SJCRH30 (cell line): ENCODE measurements at places on chromosomes 1 and 21.

DNA sequence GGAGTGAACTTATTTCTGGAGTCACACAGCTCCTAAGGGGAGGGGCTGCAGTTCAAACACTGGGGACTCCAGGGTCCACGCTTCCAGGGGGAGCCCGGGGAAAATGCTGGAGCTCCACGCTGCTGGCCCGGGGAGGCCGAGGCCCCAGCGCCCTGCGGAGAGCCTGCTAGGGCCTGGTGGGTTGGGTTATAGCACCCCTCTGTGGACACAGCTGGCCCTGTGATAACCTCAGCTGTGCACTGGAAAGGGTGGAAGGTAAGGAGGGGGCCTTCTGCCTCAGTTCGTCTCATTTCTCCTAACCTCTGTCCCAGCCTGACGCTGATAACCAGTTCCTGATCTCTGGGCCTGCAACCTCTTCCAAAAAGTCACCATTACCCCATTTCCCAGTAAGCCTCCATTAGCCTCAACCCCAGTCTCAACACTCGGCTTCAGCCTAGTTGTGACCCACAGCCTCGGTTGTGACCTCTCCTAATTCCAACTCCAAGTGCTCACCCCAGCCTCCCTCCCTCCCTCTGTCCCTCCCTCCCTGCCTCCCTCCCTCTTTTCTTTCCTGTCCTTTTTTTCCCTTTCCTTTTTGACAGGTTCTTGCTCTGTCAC, 7.1 kb downstream of the NBL1 start:
- peak; percentile 70 for DNase-seq

GRCh38 chr21:30580132-30580531, 10.1 kb downstream of the KRTAP22-2 start:
- no peak for DNase-seq

DNA sequence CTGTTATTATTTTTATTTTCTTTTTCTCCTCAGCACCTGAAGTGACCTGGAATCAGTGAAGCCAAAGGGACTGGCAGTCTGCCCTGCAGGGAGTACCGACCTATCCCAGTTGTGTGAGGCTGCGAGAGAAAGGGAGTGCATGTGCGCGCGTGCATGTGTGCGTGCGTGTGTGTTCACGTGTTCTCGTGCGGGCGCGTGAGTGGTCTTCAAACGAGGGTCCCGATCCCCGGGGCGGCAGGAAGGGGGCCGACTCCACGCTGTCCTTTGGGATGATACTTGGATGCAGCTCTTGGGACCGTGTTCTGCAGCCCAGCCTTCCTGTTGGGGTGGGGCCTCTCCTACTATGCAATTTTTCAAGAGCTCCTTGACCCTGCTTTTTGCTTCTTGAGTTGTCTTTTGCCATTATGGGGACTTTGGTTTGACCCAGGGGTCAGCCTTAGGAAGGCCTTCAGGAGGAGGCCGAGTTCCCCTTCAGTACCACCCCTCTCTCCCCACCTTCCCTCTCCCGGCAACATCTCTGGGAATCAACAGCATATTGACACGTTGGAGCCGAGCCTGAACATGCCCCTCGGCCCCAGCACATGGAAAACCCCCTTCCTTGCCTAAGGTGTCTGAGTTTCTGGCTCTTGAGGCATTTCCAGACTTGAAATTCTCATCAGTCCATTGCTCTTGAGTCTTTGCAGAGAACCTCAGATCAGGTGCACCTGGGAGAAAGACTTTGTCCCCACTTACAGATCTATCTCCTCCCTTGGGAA, 123.3 kb downstream of the PRDM2 start:
- no peak for DNase-seq

DNA sequence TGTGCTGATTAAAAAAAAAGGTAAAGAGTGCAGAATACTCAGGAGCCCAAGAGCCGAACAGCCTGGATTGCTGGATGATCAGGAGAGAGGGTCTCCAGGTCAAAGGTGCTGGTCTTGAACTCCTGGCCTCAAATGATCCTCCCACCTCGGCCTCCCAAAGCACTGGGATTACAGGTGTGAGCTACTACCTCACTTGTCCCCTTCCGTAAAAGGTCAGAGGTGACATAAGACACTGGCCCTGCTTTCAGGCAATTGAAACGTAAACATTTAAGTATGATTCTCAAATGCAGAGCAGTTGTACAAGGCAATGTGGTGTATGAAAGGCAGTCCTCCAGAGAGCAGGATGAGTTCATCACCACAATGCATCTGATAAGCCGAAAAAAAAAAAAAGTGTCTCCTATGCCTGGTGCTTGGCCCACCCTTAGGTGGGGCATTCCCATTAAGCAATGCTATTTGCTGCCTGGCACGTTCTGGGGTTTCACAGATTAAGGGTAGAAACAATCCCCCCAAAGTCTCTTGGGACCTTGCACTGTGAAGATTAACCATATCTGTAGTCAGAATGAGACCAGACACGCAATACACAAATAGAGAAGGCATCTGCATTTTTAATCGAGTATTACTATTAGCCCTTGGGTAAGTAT, 47.7 kb downstream of the PARP1 start:
- no peak for DNase-seq

GRCh38 chr1:13812456-13813397, 112.7 kb downstream of the PRDM2 start:
- no peak for DNase-seq

DNA sequence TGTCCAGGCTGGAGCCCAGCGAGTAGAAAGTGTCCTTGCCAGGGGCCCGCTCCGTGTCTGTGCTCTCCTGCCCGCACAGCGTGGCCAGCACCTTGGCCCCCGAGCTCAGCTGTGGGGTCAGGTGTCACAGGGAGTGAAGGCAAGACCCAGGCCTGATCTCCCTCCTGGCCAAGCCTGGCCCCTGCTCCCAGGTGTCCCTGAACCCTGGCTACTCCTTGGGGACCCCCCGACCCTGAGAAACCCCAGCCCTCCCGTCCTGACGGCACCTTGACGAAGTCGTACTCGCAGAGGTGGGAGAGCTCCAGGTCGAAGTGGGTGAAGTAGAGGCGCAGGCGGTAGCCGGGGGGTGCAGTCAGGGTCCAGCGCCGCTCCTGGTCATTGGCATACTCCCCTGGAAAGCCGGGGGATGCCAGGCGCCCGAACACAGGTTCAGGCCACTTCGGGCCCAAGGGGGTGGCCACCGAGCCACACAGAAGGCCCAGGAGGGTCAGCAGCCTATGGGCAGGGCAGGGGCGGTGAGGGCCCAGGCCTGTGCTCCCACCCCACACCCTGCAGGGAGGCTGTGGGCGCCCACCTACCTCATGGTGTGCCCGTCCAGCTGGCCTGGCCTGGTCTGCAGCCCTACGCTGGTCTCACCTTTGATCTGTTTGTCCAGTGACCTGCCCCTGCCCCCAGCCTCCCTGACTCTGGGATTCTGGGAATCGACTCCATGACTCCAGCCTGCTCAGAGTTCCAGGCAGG, at the start of gene MASP2:
TSS of gene MASP2 (minus strand) at position 615 of the 741 bp plus-strand sequence. CDS start at position 583, 32 bp downstream.
- no peak for DNase-seq

- DNase-seq: no peak
Measured at GRCh38 chr21:42509244-42509643, 4.4 kb upstream of the SLC37A1 start.

DNA sequence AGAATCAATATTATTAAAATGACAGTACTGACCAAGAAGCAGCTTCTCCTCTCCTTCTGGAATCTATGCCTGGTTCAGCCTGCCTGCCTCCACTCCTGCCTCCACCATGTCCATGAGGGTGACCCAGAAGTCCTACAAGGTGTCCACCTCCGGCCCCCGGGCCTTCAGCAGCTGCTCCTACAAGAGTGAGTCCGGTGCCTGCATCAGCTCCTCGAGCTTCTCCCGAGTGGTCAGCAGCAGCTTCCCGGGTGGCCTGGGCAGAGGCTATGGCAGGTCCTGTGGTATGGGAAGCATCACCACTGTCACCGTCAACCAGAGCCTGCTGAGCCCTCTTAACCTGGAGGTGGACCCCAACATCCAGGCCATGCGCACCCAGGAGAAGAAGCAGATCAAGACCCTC, 822.4 kb upstream of the NEGR1 start:
- no peak for DNase-seq

GRCh38 chr1:58755468-58755872, 28.4 kb downstream of the JUN start:
- DNase-seq: peak; percentile 77

GRCh38 chr1:198068285-198068684, 88.5 kb upstream of the NEK7 start:
- DNase-seq: no peak

GRCh38 chr1:218659911-218660677, 315.0 kb downstream of the TGFB2 start:
- DNase-seq: no peak

DNA sequence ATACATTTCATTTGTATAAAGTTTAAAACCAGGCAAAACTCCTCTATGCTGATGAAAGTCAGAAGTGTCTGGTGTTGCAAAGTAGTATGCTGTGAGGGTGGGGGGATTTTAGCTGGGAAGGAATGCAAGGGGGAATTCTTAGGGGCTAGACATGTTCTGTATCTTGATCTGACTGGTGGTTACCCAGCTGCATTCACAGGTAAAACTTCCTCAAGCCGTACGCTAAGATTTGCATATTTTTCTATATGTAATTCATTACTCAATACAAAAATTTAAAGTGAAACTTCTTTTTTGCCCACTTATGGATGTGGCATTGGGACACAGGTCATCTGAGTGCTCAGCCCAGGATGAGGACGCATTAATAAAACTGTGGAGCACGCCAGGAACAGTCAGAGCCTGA, 323.3 kb downstream of the PAPPA2 start:
- no peak for DNase-seq

- DNase-seq: no peak
Measured at GRCh38 chr1:164263540-164263939, 295.4 kb upstream of the PBX1 start.

GRCh38 chr1:234863551-234863971, 253.6 kb upstream of the IRF2BP2 start:
- no peak for DNase-seq

- DNase-seq: no peak
Measured at GRCh38 chr1:44496541-44497171, 91.6 kb downstream of the RNF220 start.

DNA sequence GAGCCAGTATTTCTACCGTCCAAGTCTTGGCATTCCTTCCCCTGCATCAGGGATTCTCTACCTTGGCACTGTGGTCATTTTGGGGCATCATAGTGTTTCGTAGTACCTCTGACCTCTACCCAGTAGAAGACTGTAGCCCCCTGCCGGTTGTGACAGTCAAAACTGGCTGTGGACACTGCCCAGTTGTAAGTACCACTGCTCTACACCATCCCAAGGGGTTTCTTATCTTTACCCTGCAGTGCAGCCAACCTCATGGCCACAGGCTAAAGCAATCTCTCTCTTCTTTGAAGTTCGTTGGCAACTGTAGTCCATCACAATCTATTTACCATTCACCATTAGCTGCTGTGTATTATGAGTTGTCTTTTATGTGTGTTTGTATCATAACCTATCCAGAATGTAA, 29.3 kb upstream of the ERO1B start:
- DNase-seq: peak; percentile 6

GRCh38 chr21:38273745-38274542, 17.2 kb downstream of the KCNJ15 start:
- no peak for DNase-seq

DNA sequence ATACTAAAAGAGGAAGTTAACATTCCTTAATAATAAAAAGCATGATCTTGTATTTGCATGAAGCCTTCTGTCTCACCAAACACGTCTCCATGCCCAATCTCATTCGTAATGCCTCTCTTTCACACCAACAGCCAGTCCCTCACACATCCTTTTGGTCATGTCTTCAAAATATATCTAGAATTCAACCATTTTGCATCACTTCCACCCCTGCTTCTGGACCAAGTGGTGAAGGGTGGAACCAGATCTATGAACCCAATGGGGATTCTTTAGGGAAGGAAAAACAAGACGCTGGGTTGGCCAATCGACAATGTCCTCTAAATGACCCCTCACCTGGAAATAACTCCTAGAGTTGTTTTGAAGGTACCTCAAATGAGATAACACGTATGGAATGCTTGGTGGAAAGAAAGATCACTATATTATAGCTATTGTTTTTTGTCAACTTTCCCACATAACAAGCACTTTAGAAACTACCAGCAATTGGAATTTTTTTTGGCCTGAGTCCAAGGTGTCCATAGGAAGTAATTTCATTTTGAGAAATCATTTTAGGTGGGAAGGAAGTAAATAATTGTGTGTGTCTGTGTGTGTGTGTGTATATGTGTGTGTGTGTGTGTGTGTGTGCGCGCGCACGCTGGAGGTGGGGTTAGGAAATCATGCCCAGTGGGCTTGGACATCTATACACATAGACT, at the start of gene KCNA10:
TSS of gene KCNA10 (minus strand) at position 51 of the 686 bp plus-strand sequence. CDS start 388 bp downstream, outside the sequence.
- DNase-seq: no peak

DNA sequence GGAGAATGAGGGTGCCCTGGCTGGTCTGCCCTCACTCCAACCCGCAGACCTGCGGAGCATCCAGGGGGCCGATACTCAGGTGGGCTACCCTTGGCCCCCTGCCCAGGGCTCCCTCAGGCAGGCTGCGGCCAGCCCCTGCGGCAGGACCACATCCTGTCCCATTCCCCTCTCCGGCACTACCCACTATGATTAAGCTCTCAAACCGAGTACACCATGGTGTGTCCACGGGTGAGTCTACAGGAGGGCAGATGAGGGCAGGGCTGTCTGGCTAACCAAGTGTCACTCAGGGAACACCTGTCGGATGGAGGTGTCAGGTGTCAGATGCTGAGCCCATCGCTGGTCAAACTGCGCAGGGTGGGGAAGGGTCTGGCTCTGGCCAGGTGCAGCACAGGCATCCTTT, 47.2 kb downstream of the SLC66A1 start:
- DNase-seq: no peak

- DNase-seq: no peak
Measured at GRCh38 chr1:8378981-8379470, 61.1 kb downstream of the SLC45A1 start.

- no peak for DNase-seq
Measured at GRCh38 chr21:42063191-42063570, 7.9 kb upstream of the UMODL1 start.

DNA sequence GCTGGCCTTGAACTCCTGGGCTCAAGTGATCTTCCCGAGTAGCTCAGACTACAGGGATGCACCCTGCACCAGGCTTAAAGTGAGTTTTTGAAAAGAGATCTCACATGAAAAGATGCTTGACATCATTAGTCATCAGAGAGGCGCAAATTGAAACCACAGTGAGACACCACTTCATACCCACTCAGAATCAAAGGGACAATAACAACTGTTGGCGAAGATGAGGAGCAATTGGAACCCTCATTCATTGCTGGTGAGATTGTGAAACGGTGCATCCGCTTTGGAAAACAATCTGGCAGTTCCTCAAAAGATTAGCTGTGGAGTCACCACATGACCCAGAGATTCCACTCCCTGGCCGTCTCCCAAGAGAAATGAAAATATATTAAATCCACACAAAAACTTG, 122.3 kb downstream of the PGBD5 start:
- DNase-seq: peak; percentile 29
